ENCODE measurements at places on chromosomes 12 and 14. TPM values are rescaled to one million over a fixed set of nuclear protein-coding genes. Genes with fewer than 3 reads are reported as not detected.

DNA sequence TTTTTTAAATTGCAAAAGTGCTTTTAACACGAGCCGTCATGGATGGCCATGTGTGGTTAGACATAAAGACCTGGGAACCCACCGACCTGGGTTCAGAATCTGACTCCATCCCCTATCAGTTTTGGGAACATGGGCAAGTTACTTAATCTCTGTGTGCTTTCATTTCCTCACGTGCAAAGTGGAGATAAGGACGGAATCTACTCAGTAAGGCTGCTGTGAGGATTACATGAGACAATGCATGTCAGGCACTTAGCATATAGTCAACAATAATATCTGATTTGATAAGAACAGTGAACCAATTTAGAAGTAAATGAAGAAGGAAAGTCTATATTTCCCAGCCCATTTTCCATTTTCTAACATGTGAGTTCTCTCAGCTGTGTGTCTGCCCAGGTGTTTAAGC is 235.4 kb downstream of the SUDS3 start:
- no peaks in the 10 kb centered on the region for H3K36me3 ChIP-seq
- H3K4me3 ChIP-seq, result no peak overlapping the region
- no peaks in the 10 kb centered on the region for H3K27me3 ChIP-seq

Gene FCF1
- total RNA-seq, result 48.6 TPM

DNA sequence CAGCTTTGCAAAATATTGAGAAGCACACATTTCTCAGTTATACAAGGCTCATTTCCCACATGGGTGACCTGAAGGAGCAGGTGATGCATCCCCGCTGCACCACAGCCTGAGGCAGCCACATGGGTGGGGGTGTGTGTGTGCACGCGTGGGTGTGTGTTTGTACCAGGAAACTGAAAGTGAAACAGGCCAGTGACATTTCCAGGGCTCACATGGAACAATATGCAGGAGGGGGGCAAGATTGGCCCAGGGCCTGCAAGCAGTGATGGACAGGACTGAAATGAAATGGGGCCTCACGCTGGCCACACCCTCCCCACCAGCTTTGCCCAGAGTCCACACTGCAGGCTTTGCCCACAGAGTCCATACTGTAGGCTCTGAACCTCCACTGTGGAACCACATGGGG is 154.2 kb upstream of the PARP11 start:
- H3K36me3 ChIP-seq, result no peaks in the 10 kb centered on the region
- peak; percentile 53 for DNase-seq
- no peak overlapping the region for H3K27ac ChIP-seq
- H3K4me3 ChIP-seq, result no peak overlapping the region
- peaks cover 16% of the 10 kb centered on the region for H3K4me1 ChIP-seq

DNA sequence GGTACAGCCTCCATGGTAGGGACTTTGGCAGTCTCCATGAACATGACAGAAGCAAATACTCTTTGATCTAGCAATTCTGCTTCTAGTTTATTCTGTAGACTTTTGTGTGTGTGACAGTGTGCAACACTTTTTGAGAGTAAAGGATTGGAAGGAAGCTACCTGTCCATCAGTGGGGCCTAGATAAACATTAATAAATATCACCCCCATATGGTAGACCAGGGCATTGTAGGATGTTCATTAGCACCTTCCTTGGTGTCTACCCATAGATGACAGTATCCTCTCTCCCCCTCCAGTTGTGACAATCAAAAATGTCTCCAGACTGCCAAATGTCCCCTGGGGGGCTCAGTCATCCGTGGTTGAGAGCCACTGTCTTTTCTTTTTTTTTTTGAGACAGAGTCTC is 10.8 kb downstream of the SNRNP35 start:
- DNase-seq, result no peak
- no peaks in the 10 kb centered on the region for H3K27me3 ChIP-seq
- H3K27ac ChIP-seq, result no peak overlapping the region
- no peak overlapping the region for H3K4me3 ChIP-seq
- H3K4me1 ChIP-seq, result peaks cover 7% of the 10 kb centered on the region

DNA sequence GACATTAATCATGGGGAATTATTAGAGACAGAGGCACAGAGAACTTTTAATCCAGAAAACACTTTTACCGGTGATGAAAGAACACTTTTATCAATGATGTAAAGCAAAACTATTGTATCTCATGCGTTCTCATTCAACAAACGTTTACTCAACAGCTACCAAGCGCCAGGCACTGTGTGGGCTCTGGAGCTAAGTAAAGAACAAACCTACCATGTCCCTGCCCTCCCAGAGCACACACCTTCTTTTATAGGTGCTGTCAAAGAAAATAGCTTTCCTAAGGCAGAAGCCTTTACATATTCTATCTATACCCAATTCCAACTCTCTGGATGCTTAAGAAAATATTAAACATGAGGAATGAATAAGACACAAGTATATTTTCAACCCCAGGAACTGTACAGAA is 91.1 kb downstream of the FOXN3 start:
- no peak overlapping the region for H3K27ac ChIP-seq
- H3K27me3 ChIP-seq, result no peaks in the 10 kb centered on the region
- no peak for DNase-seq
- no peaks in the 10 kb centered on the region for H3K4me1 ChIP-seq
- H3K36me3 ChIP-seq, result no peaks in the 10 kb centered on the region
- H3K4me3 ChIP-seq, result no peak overlapping the region

Measured in lower lobe of right lung (tissue), 2 donors.